ENCODE measurements at places on chromosomes 1 and 21. TPM values are rescaled to one million over a fixed set of nuclear protein-coding genes. Genes with fewer than 3 reads are reported as not detected.

The CD1D gene
- 2.2 TPM for total RNA-seq

The PLA2G2F gene
- not detected for total RNA-seq

The MROH9 gene
- not detected for total RNA-seq

The NR1I3 gene
- not detected for total RNA-seq

The CNKSR1 gene
- total RNA-seq, result 50.2 TPM

The ZNF593OS gene
- total RNA-seq, result not detected

The CLCA4 gene
- not detected for total RNA-seq

Measured in mesothelial cell of epicardium (in vitro differentiated cells).